ENCODE measurements at places on chromosomes 6 and 20. TPM values are rescaled to one million over a fixed set of nuclear protein-coding genes. Genes with fewer than 3 reads are reported as not detected.

The DLGAP4 gene
- total RNA-seq: 71.1 TPM

The AKAP7 gene
- total RNA-seq: 2.6 TPM

The CGA gene
- total RNA-seq: not detected

The GATA5 gene
- 0.69 TPM for total RNA-seq

The PKIB gene
- 0.66 TPM for total RNA-seq

The ZNF512B gene
- 9.7 TPM for total RNA-seq

The TGM2 gene
- total RNA-seq: 410 TPM

The HIVEP2 gene
- 4.2 TPM for total RNA-seq

The NHLRC1 gene
- 1.5 TPM for total RNA-seq

The ADGB gene
- not detected for total RNA-seq

The CRISP2 gene
- total RNA-seq: not detected

The MATN4 gene
- 0.08 TPM for total RNA-seq

The RSPO4 gene
- total RNA-seq: not detected

The GMNN gene
- total RNA-seq: 53.2 TPM
